NCI-H524 (cell line): ENCODE measurements at places on chromosomes 7 and 10.

- peak; percentile 86 for DNase-seq
Measured at GRCh38 chr7:15686295-15686956, at the start of gene MEOX2. TSS of gene MEOX2 (minus strand) at chr7:15686683. CDS start at chr7:15686402, 281 bp downstream.

- DNase-seq = no peak
Measured at GRCh38 chr7:23654508-23654907, 25.5 kb upstream of the FAM221A start.

DNA sequence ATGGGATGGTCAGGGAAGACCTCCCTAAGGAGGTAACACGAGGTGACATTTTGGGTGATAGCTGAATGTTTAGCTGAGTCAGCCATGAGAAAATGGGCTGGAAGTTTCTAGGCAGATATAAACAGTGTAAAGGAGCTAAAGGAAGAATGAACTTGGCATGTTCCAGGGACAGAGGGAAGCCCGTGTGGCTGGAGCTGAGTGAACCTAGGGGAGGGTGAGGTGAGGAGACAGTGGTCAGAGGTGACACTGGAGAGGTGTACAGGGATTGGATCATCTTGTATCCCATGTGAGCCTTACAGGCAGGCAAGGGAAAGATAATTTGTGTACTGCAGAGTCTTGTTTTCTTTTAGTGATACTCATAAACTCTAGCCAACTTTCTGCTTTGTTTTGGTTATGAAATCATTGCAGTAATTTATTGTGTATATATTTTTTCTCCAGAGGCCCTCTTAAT, 1.8 kb downstream of the STARD3NL start:
- no peak for DNase-seq

- no peak for DNase-seq
Measured at GRCh38 chr7:18846765-18847215, 270.6 kb downstream of the TWIST1 start.

- DNase-seq = no peak
Measured at GRCh38 chr10:48759113-48759901, 74.6 kb downstream of the WDFY4 start.

DNA sequence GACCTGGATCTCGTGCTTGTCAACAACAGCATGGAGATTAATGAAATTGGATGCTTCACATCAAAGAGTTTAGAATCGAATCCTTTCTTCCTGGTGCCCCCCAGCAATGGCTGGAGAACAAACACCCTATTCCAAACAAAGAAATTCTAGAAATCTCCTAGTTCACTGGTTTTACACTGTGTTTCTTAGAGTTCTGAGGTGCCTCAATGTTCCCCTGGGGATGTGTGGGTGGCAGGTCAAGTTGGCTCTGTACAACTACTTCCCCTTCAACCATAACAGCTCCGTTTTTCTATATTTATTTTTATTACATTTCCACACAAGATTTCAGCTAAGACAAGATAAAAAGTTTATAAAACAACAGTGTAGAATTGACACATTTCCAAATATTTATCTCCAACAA, 22.5 kb downstream of the CH25H start:
- no peak for DNase-seq

GRCh38 chr7:134211817-134212216, 84.7 kb downstream of the LRGUK start:
- DNase-seq = no peak

DNA sequence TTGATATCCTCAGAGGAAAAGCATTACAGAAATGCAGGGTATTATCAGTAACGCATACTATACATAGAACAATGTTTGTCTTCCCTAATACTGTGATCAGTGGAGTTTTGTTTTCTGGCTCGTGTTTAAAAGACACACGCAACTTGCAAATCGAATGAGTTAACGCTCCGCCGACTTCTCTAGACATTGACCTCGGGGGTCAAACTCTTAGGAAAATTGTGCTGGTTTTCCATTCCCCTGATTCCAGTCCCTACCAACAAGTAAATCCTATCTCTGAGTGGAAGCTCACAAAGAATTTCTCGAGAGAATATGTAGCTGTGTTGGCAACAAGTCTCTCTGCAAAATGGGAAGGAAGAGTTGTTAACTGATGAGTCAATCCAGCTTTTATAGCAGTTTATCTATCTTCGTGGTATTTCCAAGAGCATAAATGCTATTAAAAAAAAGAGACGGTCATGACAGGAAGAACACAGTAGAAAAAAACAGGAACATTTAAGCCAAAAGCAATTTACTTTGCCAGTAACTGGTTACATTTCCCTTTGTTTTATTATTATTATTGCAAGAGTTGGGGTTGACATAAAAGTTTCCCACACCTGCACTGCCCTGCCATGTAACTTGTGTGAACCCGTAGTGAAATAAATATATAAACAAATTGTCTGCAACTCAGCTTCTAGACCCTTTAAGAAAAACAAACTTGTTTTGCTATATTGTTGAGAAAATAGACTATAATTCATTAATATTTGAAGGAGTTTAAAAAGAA, 144.4 kb downstream of the ARID5B start:
- no peak for DNase-seq

- DNase-seq = no peak
Measured at GRCh38 chr7:149718730-149719049, 54.7 kb downstream of the ZNF467 start.

- no peak for DNase-seq
Measured at GRCh38 chr10:31822150-31822549, 106.5 kb downstream of the ARHGAP12 start.

- no peak for DNase-seq
Measured at GRCh38 chr7:99108613-99109012, 35.3 kb downstream of the SMURF1 start.

GRCh38 chr10:126101736-126102135, 205.4 kb downstream of the FANK1 start:
- DNase-seq = no peak

DNA sequence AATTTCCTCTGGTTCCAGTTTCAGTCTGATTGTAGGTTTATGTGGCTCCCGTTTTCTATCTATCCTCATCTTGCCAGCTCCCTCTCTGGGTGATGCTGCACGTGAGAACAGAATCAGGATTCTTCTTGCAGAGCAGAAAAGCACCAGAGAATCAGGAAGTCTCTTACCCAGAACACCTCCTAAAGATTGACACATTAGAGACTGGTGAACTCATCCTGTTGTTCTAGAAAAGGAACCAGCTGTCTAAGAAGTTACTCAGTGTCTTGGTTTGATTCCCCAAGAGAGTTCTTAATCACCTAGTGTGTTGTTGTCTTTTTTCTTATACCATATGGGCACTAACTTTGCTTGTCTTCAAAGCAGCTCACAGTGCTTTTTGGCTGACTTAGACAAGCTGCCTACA, 152.4 kb downstream of the DGKI start:
- DNase-seq = peak; percentile 82

DNA sequence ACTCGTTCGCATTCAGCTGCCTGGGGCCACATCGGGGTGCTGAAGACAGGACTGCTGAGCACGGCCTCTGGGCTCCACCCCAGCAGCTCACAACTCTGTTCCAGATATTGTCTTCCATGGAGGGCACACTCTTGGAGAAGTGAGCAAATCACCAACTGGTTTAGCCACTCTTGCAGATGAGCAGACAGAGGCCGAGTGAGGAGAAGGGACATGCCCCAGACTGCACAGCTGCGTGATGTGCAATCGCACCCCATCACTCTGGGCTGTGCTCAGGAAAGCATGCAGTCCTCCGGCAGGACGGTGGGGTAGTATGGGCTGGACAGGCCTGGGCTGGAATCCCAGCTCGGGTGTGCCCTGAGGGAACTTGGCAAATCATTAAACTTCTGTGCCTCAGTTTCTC, 111.6 kb downstream of the FAM53B start:
- no peak for DNase-seq

DNA sequence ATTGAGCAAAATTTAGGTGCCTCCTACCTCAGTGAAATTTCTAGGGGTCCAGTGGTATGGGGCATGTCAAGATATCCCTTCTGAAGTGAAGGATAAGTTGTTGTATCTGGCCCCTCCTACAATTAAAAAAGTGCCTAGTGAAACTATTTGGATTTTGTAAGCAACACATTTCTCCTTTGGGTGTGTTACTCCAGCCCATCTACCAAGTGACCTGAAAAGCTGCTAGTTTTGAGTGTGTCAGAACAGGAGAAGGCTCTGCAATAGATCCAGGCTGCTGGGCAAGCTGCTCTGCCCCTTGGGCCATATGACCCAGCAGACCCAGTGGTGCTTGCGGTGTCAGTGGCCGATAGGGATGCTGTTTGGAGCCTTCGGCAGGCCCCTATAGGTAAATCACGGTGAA, 46.0 kb downstream of the PTPRE start:
- DNase-seq = no peak
